ENCODE measurements at places on chromosomes 13 and 19.
A peak's percentile ranks its signal among the peaks of the same experiment; 100 is the strongest.

DNA sequence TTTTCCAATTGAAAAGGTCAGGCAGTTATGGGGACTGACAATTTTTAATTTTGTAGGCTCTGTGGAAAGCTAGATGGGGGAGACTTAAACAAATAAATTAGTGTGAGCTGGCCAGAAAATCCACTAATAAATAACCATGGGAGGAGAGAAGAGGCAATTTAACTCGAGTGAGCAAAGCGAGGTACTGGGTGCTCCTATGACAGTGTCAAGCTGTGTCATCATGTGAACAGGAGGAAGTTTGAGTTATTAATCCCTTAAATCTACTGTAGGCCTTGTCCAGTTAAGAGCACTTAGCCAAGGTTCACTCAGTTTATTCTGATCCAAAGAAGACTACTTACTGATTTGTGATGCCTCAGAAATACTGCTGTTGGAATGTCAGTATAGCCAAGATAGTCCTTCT is 122.8 kb downstream of the OXGR1 start:
- no peak for DNase-seq

GRCh38 chr13:77423296-77423695 is 96.4 kb upstream of the MYCBP2 start:
- no peak for DNase-seq

GRCh38 chr13:51643105-51643881 is 59.0 kb downstream of the WDFY2 start:
- DNase-seq: no peak

DNA sequence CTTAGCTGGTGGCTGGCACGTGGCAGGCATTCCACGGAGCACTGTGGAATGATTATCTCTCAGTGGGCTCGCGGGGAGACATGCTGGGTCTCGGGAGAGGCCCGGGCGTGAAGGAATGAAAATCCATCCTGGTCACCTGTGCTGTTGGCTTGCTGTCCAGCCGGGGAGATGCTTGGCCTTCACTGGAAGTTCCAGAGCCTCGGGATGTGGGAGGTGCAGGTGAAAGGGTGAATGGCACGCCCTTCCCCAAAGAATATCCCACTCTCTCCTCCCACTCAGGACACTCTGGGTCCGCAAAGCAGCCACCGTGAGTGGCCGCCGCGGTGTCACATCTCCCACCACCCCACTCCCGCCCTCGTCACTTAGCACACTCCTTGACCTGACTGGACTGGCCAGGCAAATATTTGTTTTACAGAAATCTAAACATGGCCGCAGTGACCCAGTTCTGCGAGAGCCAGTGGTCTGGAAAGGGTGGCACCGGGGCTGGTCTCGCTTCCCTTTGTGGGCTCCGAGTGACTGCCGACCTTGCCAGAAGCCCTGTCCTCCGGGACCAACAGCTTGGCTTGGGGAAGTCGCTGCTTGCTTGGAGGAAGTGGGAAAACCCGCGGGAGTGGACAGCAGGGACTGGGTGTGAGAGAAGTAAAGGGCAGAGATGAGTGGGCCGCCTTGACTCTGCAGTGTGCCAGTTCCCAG is 8.0 kb downstream of the DPP9 start:
- DNase-seq: no peak

DNA sequence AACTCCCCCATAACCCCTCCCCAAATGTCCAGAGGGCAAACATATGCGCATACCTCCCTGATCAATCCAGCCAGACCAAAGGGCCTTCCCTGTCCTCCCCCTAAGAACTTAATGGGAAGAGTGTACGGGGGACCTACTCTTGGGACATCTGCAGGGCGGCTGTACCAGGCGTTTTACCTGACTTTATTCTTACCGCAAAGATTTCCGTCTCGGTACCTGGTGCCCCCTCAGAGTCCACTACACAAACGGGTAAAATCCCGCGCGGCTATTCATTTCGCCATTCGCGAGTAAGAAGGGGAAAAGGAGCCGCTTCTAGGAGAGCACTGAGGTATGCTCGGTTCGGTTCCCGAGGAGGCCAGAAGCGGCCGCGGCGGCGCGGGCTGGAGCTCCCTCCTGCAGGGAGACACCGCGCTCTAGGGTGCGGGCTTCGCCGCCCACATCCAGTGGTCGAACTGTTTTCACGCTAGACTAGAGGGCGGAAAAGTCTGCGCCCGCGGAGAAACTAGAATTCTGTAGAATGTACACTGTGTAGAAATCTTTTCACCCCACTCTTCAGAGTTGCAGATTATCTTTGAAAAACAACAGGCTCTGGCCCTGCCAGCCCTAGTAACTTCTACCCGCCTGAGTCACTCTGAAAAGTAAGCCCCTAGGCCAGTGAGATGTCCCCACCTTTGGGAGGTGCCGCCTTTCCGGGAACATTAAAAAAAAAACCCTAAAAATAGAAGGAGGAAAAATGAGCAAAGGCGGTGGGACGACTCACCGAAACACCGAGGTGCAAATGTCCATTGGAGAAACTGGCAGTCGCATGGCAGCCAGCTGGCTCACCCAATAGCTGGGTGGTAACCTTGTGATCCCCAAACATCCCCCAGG is 3.8 kb upstream of the TSHZ3 start:
- DNase-seq: no peak

GRCh38 chr13:76886005-76886291 is 257 bp downstream of the KCTD12 start:
- DNase-seq: peak; percentile 29

GRCh38 chr13:98060282-98060681 is 82.6 kb upstream of the FARP1 start:
- DNase-seq: no peak

DNA sequence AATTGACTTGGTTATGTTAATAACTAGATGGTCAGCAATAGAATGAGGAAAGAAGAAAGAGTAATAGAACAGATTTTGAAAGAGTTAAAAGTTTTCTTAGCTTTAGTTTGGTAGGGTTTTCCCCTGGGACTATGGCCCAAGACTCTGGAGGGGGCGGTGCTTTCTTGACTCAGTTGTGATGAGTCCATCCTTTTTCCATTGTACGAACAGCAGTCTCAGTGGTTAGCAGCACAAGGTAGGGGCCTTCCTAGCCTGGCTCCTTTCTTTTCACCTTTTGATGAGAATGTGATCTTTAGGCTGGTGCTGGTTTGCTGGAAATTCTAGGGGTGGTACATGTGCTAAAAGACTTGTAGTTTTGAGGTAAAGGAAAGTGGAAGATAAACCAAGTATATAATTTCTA is 38.8 kb downstream of the ZNF506 start:
- peak; percentile 18 for DNase-seq

- DNase-seq: no peak
Observed at GRCh38 chr13:53167561-53167960, 138.9 kb downstream of the OLFM4 start.

DNA sequence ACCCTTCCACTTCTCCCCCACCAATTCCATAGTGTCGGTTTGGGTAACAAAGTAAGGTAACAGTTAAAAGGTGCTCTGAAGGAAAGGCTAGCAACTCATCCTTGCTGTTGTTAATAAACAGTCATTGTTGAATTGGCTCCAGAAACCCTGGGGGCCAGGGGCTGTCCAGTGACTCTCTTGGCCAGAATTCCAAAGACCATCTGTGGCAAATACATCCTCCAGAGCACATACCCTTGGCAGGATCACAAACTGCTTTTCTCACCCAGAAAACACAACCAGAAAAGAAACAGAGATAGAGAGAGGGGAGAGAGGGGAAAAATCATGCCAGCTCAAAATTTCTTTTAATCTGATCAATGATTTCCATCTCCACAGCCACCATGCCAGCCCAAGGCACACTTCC is 22.1 kb downstream of the CACNA1A start:
- no peak for DNase-seq

- no peak for DNase-seq
Observed at GRCh38 chr19:17183271-17183761, 31.8 kb upstream of the USE1 start.

DNA sequence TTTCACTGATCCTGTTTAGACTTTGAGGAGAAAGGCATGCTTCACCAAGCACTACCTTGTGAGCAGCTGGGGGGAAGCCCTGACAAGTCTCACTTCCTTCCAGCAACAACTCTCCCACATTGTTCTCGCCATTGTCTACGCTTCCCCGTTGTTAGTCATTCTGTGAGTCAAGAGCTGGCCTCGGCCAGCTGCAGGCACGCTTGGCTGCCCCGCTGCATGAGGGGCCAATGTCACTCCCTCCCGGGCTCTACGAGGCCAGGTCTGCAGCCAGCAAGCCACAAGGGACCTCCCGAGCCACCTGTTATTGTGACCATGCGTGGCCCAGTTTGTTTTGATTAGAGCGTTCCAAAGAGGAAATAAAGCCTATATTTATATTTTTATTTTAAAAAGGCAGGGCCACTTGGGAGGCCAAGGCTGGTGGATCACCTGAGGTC is 220.9 kb downstream of the FOXO1 start:
- DNase-seq: peak; percentile 6

GRCh38 chr19:21483589-21484170 is 21.7 kb upstream of the ZNF429 start:
- DNase-seq: peak; percentile 41

GRCh38 chr19:16330368-16330801 is 5.8 kb downstream of the KLF2 start:
- DNase-seq: peak; percentile 83

DNA sequence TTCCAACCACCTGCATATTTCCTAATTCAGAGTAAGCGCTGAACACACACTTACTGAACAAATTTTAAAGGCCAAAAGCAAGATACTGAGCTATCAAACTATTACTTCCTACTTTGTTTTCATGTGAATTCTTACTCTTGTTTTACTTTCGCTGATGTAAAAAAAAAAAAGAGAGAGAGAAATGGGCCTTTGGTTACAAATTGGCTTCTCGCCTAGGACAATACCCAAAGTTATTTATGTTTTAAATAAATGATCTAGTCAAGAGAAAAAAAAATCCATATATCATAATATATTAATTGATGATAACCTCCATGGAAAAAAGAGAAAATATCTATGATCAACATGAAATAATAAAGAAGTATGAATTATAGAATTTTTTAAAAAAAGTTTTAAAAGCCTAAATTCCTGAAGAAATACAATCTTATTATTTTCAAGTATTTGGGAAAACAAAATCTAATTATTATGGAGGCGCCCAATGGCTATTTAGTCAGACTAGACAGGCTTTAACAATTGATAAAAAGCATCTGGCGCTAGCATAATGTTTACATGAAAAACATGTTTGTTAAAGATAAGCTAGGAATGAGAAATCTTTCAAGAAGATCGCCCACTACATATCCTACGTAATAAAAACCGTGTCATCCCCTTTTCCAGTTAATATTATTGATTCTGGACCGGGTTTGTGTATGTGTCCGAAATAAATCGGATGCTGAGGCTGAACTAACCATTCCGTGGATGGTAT is 9.0 kb downstream of the COL4A1 start:
- DNase-seq: no peak

DNA sequence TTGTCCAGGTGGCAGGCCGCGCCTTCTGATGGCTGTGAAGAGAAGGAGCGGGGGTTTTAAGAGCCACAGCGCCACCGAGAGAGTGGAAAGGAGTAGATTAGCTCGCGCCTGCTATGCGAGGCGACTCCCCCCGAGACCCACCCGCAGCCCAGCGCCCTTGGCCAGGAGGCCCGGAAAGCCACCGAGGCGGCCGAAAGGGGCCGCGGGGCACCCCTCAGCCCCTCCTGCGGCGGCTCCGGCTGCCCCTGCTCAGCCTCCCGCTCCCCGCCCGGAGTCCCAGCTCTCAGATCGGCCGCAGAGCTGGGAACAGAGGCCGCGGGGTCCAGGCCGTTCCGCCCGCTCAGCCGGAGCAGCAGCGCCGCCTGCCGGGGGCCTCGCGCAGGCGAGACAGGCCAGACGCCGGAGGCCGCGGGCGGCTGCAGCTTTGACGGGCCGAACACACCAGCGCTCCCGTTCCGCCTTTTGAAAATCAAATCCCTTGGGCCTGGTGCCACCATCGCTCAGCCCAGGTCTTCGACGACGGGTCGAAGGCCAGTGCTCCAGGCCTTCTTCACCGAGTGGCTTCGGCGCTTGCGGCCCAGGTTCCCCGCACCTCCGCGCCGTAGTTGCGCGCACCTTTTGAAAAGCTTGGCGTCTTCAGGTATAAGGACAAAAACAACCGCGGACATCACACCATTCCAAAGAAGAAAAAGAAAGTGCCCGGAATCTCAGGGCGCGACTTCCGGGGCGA is 15.3 kb downstream of the CDX2 start:
- peak; percentile 73 for DNase-seq

DNA sequence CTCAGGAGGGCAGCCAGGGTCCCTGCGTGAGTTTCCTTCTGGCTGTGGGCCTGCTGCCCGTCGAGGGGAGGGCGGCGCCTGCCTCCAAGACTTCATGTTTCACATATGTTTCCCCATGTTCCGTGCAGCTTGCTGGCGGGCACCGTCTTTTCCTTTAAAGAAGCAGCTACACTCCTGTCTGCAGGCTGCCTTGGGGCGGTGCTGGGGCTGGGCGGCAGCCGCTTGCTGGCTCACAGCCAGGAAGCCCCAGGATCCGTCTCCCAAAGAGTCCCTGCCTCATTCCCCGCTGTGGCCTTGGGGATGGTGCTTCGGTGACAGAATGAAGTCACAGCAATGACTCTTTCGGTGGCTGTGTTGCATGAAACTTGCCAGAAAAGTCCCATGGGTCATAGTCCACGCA is 24.9 kb downstream of the PIAS4 start:
- DNase-seq: no peak

DNA sequence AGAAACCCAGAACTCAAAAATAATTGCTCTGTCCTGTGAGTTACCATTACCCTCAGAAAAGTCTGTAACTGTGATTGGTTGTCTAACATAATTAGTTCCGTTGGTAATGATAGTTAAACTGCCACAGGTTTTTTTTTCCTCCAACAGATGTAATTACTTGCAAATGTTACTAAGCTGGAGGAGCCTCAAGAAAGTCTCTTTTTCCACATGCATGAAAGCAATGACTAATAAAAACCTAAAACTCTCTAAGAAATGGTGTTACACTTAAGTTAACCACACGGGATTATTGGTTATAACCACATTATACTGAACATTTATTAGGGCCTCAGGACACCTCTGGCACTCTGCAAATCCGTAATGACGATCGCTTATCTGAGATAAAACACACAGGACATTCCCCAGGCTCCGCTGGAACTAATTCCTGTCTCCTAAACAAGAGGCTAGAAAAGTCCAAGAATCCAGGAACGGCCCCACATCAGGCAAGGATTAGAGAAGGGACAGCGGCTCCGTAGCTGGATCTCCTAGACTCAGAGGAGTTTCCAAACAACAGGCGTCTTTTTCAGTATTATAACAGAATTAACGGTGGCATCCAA is 753 bp downstream of the ZNF235 start:
- no peak for DNase-seq

Measured in stimulated activated CD8-positive, alpha-beta memory T cell treated with anti-CD3 and anti-CD28 coated beads, Interleukin-2, amount 100 ng/mL, for 48 hours (primary cell).